ENCODE measurements at places on chromosomes 3 and 15.

- peak; percentile 55 for DNase-seq
Observed at GRCh38 chr15:93467337-93467736, 378.3 kb upstream of the RGMA start.

- no peak for DNase-seq
Observed at GRCh38 chr3:193086681-193087080, 154.3 kb upstream of the PLAAT1 start.

DNA sequence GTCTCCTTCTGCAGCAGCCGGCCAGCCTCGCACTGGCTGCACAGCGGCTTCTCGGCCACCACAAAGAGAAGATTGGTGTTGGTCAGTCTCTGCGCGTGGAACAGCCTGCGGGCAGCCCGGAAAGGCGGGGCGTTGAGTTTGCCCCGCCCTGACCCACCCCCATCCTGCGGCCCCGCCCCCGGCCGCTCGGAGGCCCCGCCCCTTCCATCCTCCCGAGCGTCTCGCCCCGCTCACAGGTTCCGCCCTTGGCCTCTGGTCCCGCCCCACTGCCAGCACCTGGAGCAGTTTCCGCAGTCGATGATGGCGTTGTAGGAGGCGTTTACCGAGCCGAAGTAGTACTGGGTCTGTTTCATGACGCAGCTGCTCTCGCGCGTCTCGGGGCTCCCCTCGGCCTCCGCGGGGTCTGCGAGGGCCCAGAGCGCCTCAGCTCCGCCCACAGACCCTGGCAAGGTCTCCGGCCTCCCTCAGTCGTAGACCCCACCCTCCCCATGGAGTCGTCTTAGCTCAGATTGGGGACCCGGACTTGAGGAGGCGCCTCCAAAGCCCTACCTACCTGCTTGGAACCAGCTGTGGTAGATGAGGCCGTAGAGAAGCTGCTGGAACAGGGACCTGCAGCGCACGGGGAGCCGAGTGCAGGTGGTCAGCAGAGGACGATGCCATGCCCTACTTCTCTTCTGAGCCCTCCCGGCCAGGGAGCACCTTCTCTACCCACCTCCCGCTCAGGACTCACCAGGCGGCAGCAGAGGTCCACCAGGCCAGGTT lies 5.9 kb upstream of the TMEM115 start:
- DNase-seq = no peak

GRCh38 chr3:70471464-70472342 lies 159.3 kb upstream of the MDFIC2 start:
- DNase-seq = no peak

- no peak for DNase-seq
Observed at GRCh38 chr3:154764856-154765640, 315.1 kb upstream of the MME start.

DNA sequence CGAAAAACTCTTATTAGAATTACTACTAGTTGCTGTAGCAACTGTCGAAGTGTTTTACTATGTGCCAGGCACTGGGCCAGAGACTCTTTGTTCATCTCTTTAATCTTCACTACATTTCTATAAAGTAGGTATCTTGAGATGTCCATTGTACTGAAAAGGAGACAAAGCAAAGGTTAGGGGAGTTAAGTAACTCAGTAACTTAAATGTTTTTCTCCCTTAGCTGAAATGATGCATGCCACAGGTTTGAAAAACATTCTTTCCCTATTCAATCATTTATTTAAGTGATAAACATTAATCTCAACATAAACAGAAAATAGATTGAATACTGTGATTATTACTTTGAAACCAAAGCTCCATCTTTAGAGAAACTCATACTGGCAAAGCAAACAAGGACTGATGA lies 776.2 kb downstream of the FHIT start:
- DNase-seq = no peak

DNA sequence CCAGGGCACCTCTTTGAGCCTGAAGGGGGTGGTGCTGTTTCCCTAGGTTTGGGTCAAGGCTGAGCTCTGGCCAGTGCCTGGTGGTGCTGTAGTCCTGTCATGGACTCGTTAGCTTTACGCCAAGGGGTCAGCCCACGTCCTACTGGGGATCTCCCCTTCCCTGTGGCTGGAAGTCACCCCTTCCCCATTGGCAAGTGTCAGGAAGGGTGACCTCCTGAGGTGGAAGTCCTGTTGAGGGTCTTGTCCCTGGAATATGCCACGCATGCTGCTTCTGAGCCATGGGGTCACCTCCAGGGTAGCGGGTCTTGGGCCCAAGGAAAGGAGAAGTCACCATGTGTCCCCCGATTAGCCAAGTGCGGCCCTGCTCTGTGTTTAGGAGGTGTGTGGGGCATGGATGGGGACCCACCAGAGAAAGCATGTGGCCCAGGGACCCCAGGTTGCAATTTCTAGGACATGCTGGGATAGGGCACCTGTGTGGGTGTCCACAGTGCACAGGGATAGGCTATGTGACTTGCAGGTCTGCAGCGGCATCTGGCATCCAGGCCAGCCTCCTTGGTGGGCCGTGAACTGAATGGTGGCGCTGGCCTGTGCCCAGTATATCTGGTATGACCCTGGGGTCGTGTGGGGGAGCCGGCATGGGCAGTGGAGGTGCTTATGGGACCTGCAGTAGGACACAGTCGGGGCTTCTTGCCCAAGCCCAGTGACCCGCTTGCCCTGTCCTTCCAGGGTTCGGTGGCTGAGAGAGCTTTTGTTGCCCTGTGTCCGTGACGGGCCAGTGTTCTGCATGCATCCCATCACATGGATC lies 226.7 kb downstream of the SNRPN start:
- no peak for DNase-seq
